ENCODE measurements at places on chromosomes 6 and 20.

- no peak for DNase-seq
Observed at GRCh38 chr6:64280569-64280968, 645.0 kb downstream of the PHF3 start.

- no peak for DNase-seq
Observed at GRCh38 chr20:62742979-62743776, 34.5 kb downstream of the NTSR1 start.

DNA sequence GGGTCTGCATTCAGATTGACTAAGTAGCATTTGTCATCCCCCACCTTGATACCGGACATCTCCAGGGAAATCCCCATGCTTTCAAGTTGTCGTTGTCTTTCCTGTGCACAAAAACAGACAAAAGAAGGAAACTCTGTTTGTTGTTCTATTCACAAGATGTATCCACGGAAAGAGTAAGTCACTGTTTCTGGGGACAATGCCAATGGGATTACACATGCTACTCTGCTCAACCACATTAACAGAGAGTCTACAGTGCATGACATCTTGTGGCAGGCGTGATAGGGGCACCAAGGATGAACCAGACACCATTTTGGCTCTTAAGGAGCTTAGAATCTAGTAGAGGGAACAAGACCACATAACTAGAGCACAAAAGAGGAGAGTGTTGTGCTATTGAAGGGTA is 124.4 kb upstream of the NUP153 start:
- DNase-seq, result no peak

DNA sequence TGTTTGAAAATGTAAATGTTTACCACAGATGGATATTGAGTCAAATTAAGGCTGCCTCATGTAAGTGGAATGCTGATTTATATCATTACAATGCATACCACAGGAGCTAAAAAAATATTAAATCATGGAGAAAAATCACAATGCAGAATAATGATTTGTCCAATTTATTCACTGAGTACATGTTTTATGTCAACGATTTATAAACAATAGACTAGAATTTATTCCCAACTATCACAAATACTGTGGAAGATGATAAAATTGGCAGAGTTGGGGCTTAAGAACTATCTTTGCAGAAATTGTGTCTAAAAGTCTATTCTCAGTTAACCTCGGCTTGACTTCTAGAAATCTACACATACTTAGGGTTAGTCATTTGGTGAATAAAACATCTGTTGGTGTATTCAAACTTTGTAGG is 472.1 kb upstream of the MARCKS start:
- DNase-seq, result no peak

GRCh38 chr20:23125159-23125558 is 39.0 kb upstream of the CD93 start:
- no peak for DNase-seq

GRCh38 chr6:156160795-156161165 is 616.4 kb upstream of the ARID1B start:
- DNase-seq, result no peak

DNA sequence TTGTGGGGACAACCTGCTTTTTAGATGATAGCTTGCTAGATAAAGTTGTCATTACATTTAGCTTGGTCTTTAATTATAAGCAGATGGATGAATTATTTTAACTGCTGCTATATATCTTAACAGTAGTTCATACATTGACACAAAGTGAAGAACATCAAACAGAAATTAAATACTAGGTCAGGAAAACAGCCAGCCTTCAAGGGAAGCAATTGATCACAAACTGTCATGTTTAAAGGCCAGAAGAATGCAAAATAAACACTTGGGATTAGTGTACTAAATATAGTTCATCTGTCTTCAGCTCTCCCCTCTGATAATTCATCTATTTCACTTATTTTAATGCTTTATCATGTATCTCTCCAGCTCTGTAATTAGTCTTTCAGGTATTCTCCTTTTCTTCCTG is 225.1 kb upstream of the FERMT1 start:
- no peak for DNase-seq

- no peak for DNase-seq
Observed at GRCh38 chr6:152096863-152097496, 289.5 kb downstream of the ESR1 start.

- peak; percentile 29 for DNase-seq
Observed at GRCh38 chr6:44667668-44668390, 280.3 kb downstream of the CDC5L start.

DNA sequence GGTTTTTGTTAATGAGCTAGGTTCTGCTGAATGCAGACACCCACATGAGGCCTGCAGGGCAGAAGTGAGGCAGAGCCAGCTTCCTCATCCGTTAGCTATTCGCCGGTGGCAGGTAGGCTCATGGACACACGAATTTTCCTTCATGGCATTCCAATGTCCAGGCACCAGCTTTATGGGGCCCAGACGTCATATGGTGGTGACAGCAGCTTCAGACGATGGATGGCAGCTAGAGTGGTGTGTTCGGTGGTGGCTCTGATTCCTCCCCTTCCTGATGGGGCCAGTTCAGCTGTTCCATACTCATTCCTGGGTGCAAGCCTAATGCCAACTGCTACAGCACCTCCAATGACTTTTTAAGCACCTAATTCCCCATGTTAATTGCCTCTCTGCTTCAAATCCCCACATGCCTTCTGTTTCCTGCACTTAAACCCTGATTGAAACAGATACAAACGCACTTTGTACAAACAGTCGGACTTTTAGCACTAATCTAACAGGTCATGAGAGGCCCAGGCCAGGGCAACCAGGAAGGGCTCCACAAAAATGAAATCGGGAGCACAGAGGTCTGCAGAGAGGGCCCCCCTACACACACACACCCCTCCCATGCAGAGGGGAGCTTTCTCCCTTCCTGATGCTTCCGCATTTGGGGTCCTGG is 35.7 kb upstream of the MLN start:
- DNase-seq, result no peak

All from stimulated activated CD4-positive, alpha-beta T cell treated with anti-CD3 and anti-CD28 coated beads, Interleukin-1b, Interleukin-23, amount 100 ng/mL, for 24 hours (primary cell).